Urinary bladder (tissue), 4 donors: ENCODE measurements at places on chromosomes 3 and 15.

GRCh38 chr3:8996681-8997121 is 33.4 kb upstream of the RAD18 start:
- DNase-seq = peak; percentile 20

DNA sequence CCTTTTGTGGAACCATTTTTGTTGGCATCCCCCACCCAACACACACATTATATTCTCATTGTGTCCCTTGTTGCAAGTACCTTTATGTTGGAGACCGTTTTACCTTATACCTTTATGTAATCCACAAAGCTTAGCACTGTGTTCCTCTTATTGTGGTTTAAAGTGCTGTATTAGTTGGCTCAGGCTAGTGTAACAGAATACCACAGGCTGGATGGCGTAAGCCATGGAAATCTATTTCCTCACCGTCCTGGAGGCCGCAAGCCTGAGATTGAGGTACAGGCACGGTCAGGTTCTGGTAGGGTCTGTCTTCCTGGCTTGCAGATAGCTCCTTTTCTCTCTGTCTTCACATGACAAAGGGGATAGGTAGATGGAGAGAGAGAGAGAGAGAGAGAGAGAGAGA is 302.8 kb downstream of the ROBO2 start:
- DNase-seq = no peak

DNA sequence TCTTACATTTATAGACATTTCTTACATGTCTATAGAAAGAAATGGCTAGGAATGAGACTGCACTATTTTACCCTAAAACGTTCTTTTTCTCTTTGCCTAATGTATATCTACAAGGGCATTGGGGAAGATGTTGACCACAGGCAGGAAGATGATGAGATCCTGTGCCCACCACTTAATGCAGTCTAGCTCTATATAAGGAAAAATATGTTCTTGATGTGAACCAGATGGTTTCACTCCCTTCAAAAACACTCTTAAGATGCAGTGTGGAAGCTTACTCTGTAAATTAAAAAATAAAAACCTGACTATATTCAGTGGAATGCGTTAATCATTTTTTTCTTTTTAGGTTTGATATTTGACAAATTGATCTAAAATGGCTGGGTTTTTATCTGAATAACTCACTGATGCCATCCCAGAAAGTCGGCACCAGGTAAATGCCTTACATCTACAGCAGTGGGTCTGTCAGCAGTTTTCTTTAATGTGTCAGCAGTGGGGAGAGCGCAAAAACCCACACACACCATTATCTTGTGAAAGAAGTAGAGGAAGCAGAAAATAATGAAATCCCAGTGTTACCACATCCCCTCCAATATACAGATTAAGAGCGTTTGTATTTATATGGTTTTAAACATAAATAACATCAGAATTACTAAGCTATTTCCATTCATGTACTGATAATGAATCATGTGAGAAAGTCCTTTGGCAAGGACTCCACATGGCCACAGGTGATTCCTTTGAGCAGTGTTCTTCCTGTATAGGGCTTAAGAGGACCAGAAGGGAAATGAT is 10.1 kb downstream of the AGTR1 start:
- DNase-seq = no peak

DNA sequence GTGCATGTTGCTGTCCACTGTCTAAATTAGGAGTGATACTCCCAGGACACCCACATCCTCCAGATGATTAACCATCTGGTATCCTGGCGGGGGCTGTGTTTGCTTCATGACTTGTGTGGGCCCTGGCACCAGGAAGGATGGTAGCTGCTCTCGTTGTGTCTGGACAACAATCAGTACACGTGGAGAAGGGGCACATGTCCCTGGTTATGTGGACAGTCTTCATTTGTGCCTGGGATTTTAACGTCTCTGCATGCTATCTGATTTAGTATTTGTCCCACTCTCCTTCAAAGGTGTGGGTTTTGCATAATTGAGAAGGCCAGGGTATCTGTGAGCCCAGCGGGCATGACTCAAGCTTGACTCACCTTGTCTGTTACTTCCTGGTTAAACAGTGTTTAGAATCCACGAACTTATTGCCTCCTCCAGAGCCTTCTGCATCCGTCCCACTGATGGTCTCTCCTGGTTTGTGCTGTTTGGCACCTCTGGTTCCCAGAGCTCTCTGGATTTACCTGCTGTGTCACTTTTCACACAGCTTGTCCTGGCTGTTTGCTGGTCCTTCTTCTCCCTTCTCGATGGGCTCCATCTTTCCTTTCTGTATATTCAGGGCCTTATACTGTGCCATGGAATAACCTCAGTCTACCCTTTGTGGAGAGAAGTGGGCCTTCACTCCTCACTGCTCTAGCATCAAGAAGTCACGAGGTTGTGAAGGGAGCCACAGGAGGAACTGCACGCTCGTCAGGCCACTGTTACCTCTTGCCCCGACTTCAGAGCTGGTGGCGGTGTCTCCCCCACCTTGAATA is 32.5 kb downstream of the ARNT2 start:
- no peak for DNase-seq

GRCh38 chr15:96638793-96639192 is 308.3 kb downstream of the NR2F2 start:
- DNase-seq = no peak

GRCh38 chr3:27244374-27244773 is 124.8 kb downstream of the NEK10 start:
- DNase-seq = no peak

- no peak for DNase-seq
Measured at GRCh38 chr15:74328331-74329056, 39.0 kb downstream of the CYP11A1 start.

- no peak for DNase-seq
Measured at GRCh38 chr15:98753726-98754656, 105.7 kb downstream of the IGF1R start.

GRCh38 chr15:74519311-74519710 is 21.7 kb upstream of the ARID3B start:
- DNase-seq = no peak

DNA sequence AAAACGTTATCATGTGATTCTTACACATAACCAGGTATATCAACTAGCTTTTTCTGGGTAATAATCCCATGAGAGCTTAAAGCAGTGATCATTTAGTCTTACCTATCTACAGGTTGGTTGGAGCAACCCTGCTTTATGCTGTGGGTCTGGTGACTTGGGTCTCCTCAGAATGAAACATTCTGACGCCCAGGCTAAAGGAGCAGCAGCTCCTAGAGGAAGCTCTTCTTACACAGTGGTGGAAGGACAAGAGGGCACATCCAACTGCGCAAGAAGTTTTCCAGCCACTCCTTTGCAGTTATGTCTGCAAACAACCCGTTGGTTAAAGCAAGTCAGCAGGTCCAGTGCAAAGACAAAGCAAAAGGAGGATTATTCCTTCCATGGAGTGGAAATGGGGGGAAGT is 377.5 kb downstream of the EDEM1 start:
- DNase-seq = no peak

- DNase-seq = no peak
Measured at GRCh38 chr3:138913766-138914165, 33.2 kb downstream of the FOXL2 start.
